ENCODE measurements at places on chromosomes 5 and 9.

DNA sequence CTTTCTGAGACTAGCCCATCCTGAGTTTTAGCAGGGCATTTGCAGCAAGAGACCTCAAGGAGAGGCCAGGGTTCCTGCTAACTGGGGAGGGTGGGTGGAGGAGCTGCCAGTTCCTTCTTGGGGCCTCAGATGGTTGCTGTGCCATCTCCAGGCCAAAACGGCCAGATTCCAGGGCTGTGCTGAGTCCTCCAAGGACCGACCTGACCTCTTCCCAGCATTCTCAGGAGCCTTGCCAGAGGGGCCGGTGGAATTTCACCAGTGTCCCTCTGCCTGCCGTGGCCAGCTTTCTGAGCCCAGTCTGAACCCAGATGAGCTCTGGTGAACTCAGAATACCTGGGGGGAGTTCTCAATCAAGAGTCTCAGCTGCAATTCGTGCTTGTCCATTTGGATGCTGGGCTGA is 54.3 kb downstream of the TSTD2 start:
- DNase-seq: no peak

GRCh38 chr5:170300361-170301013 is 2.9 kb upstream of the LCP2 start:
- no peak for DNase-seq

DNA sequence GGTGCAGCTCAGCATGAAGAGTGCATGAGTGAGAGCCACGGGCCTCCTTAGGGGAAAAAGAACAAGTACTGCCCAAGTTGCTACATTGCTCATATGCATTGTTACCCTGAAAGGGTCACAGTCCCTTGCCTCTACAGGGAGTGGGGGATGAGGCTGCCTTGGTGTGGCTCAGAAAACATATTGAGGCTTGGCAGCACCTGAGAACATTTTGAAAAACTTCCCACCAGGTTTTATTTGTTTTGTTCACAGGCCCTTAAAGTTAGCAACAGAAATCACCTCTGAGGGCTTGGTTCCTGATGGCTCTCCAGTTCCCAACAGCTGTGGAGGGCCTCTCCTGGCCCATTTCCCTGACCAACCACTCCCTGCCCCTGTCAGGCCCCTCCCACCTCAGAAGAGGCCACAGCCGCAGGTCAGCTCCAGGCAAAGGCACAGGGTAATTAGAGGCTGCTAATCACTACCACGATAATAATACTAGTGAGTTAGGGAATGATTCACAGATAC is 90.7 kb upstream of the ADRA1B start:
- DNase-seq: no peak

GRCh38 chr9:113545068-113545467 is 81.5 kb downstream of the RGS3 start:
- DNase-seq: no peak

- no peak for DNase-seq
Measured at GRCh38 chr9:83396342-83396741, 141.9 kb downstream of the FRMD3 start.

DNA sequence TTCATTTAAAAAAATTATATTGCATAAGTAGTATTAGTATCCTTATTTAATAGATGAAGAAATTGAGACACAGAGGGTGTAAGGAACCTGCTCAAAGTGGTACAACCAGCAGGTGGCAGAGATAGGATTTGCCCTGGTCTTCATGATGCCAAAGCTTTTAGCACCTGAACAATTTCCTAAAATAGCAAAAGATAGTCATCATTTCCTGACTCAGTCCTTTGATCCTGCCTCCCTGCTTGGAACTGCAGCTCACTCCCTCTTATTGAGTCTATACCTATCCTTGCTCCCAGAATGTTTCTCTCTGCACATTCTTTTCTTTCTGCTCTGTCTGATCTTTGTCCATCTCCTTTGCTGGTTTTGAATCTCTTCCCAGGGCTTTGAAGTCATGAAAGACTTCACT is 155.8 kb downstream of the FRMD3 start:
- no peak for DNase-seq

GRCh38 chr9:75299324-75299723 is 211.0 kb downstream of the OSTF1 start:
- no peak for DNase-seq

DNA sequence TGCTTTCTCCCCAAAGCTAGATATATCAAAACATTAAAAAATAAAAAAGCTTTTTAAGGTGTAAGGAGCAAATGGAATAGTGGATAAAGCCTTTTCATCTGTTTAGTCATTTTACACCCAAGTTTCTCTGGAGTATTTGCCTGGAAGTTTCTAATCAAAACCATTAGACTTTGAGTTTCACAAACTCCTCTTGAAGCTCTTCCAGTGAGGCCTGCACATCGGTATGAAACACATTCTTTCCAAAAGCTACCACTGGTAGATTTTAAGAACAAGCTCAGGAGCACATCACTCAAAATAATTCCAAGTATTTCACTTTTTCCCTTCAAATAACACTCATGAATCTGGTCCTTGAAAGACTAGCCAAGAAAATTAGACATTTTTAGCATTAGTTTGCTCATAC is 5.7 kb downstream of the TRIM52 start:
- no peak for DNase-seq

DNA sequence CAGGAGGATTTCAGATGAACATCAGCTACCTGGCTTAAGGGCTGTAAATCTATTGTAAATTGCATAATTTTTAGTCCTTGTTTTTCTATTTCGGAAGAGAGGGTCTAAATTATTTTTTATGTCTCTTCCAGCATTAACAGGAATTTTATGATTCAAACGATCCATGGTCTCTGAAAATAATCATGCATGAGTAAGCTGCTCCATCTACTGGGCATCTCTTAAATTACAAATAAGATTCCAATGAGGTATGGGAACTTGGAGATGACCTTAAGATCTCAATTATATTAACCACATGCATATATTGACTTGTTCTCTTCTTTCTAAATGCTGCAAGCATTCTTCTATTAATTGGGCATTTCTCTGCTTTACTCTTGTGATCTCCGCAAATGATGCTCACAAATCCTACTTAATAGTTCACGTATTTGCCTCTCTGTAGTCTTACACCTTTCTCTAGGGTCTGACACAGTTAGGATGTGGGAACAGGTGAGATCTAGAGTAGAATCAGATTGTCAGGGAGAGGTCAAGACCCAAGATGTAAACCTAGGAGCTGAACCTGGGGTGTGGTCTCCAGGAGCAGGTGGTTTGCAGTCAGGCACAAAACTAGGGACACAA is 86.9 kb downstream of the NUDT12 start:
- no peak for DNase-seq

DNA sequence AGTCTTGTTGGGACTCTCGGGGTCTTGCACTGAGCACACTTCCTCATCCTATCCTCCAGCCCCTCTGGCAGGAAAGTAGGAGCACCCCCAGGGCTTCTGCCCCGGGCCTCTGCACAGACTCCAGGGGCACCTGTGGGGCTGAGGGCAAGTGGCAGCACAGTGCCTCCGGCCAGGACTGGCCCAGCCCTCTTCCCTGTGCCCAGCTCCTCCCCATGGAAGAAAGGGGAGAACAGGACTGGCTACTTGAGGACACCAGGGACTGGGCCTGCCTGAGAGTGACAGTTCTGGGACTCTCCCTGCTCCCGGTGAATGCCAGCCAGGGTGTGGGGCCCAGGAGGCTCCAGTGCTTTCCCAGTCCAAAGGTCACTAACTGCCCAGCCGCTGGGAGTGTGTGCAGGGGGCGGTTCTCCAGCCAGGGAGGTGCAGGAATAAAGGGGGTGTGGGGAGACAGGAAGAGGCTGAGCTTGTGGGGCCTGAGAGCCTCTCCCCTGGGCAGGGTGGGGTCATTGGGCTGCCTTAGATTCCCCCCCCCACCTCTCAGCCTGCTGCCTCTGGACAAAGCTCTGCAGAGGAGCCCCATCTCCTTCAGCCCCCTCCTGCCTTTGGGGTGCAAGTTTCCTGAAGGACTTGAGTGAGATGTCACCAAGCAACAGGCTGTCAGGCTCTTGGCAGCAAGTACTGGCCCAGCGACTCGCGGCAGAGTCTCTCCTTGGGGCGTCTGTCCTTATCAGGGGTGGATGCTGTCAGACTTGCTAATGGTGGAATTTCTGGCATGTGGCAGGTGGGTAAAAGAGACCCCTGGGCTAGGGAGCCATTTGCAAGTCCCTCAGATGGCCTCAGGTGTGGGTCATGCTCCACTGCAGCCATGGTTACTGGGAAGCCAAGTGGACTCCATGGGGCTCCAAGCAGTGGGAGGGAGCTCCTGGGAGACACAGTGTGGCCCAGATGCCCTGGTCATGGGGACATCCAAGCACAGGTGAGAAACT is 19.1 kb upstream of the JADE2 start:
- no peak for DNase-seq

- DNase-seq: no peak
Measured at GRCh38 chr9:27701587-27701986, 128.3 kb upstream of the C9orf72 start.

DNA sequence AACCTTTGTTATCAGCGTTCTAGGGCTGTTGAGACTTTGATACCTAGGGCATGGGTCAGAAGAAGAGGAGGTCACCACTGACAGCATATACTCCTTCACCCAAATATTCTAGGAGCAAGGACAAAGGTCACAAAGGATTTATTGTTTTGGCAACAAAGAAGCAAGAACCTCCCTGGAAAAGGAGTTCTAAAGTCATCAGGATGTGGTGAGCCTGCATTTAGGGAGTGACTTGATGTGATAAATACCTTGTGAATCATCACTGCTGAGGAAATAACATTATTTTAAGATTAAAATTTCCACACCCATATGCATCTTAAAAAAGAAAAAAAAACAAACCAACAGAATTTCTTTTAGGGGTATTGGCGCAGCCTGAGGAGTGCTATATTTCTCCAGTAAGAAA is 13.9 kb downstream of the IFNA1 start:
- no peak for DNase-seq

- no peak for DNase-seq
Measured at GRCh38 chr9:79812507-79813257, 240.9 kb downstream of the TLE4 start.

DNA sequence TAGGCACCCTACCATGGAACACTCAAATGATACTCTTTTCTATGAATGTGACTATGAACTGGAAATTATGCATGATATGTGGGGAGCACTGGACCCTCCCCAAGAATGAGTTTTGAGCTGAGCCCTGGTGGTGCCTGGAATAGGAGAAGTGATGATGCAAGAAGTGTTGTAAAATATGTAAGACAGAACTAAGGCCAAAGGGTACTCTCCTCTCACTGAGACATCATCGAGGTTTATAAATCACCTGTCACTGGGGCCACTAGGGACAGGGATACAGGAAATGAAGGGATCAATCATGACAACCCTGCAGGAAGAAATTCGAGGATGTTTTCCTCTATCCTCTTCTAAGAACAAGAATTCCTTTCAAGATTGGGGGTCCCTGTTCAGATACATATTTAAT is 45.4 kb downstream of the PCSK1 start:
- DNase-seq: no peak

- DNase-seq: no peak
Measured at GRCh38 chr5:22505891-22506290, 347.3 kb downstream of the CDH12 start.

GRCh38 chr5:145701404-145701803 is 133.7 kb downstream of the PRELID2 start:
- no peak for DNase-seq

GRCh38 chr9:79020276-79020675 is 551.5 kb upstream of the TLE4 start:
- no peak for DNase-seq

- DNase-seq: no peak
Measured at GRCh38 chr9:116151966-116152381, 1.6 kb upstream of the PAPPA start.

GRCh38 chr5:160950311-160950710 is 98.3 kb upstream of the ATP10B start:
- DNase-seq: no peak

- no peak for DNase-seq
Measured at GRCh38 chr5:16805486-16805885, 130.6 kb downstream of the MYO10 start.

- DNase-seq: no peak
Measured at GRCh38 chr5:171785517-171785916, at the start of gene SMIM23. Gene SMIM23, plus strand, starts transcription at chr5:171785817. Its CDS starts 55 bp downstream, at chr5:171785872.

DNA sequence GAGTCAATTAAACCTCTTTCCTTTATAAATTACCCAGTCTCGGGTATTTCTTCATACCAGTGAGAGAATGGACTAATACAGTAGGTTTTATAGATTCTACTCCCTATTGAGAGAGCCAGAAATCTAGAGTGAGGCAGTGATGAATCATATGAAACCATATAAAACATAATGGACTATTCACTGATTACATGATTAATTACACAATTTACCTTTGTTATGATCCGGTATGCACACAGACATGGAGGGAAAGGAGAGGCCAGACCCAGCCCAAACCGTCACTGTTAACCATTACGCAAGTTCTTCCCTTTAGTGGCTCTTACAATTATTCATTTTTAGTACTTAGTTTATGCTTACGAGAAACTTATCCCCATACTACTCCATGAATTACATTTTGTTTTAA is 205.0 kb downstream of the DNAH5 start:
- DNase-seq: no peak

- no peak for DNase-seq
Measured at GRCh38 chr5:138629392-138629791, 54.2 kb upstream of the HSPA9 start.

- DNase-seq: no peak
Measured at GRCh38 chr5:143436871-143437270, 33.4 kb upstream of the NR3C1 start.

- DNase-seq: no peak
Measured at GRCh38 chr9:113998525-113999255, 79.4 kb downstream of the AMBP start.

- DNase-seq: no peak
Measured at GRCh38 chr5:19777363-19777762, 210.6 kb downstream of the CDH18 start.

DNA sequence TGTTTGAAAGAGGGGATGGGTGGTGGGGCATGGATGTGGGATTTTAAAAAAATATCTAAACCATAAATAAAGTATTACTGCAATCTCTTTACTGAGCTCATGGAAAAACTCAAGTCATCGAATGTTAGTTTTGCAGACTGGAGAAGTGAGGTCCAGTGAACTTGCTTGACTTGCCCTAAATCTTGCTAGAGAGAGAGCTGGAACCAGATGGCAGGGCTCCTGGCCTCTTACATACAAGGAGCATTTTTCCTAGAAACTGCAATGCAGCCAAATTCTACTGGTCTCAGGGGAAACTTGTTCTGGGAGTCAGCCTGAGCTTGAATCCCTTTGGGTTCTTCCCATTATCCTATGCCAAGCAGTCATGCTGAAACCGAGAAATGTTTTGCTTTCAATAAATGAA is 2.9 kb upstream of the TGFBI start:
- no peak for DNase-seq

GRCh38 chr9:107881626-107882300 is 392.2 kb upstream of the KLF4 start:
- no peak for DNase-seq

Measured in activated CD8-positive, alpha-beta memory T cell treated with anti-CD3 and anti-CD28 coated beads for 1 hour (primary cell).